Naive thymus-derived CD8-positive, alpha-beta T cell (primary cell): ENCODE measurements at places on chromosomes 13 and 19.
A peak's percentile ranks its signal among the peaks of the same experiment; 100 is the strongest.

DNA sequence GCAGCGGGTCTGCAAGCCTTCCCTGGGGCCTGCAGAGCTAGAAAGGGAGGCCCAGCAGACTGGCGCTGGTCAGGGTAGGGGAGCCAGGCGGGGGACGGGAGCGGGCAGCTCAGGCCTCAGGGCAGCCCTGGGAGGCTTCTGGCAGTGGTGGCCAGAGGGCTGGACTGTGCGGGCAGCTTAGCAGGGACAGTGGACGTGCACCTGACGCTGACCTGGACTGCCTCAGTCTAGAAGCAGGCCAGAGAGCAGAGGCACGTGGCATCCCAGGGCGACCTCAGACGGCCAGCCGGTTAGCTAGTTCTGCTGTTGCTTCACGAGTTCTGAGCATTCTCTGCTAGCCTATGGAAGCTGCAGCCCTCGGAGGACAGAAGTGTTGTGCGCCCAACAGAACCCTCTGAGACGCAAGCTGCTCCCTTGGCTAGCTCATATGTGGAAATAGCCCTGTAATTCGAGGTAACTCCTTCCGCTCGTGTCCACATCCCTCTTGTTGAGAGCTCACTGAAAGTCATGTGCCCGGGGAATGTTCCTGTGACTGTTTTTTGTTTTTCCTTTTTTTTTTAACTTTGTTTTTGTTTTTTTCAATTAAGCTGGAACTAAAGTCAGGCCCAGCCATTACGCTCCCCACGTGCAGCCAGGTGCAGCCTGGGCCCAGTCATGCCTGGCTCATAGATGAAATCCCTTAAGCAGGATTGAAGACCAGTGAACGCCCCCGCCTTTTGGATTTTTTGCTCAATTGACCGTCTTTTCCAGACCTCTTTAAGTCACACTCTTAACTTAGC is 1.9 kb upstream of the FAM174C start:
- H3K27me3 ChIP-seq = no peaks in the 10 kb centered on the region
- no peak for DNase-seq
- peaks cover 58% of the 10 kb centered on the region for H3K36me3 ChIP-seq
- peak overlapping the region; percentile 76 for H3K4me3 ChIP-seq

DNA sequence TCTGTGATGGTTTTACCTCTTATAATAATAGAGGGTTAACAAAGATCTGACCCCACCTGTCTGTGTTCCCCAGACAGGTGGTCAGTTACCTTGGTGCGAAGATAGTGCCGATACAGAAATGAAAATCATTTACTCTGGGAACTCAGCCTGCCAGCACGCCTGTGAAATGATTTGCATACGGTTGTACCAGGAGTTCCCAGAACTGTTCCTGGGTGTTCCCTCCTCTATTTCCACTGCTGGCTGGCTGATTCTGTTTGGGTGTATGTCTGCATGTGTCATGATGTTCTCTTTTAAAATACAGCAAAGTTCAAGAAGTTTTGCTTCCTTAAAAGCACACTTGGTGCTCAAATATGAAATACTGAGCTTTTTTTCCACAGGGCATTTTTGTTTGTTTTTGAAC is 527.1 kb downstream of the FGF9 start:
- peaks cover 6% of the 10 kb centered on the region for H3K4me1 ChIP-seq
- no peak overlapping the region for H3K4me3 ChIP-seq
- no peak for DNase-seq
- H3K36me3 ChIP-seq = no peaks in the 10 kb centered on the region
- no peaks in the 10 kb centered on the region for H3K27me3 ChIP-seq

GRCh38 chr13:113210833-113211232 is 1.4 kb downstream of the CUL4A start:
- H3K4me3 ChIP-seq = peak overlapping the region; percentile 70
- H3K27ac ChIP-seq = peak overlapping the region; percentile 52
- H3K36me3 ChIP-seq = peaks cover 12% of the 10 kb centered on the region
- H3K4me1 ChIP-seq = peaks cover 19% of the 10 kb centered on the region
- DNase-seq = no peak

DNA sequence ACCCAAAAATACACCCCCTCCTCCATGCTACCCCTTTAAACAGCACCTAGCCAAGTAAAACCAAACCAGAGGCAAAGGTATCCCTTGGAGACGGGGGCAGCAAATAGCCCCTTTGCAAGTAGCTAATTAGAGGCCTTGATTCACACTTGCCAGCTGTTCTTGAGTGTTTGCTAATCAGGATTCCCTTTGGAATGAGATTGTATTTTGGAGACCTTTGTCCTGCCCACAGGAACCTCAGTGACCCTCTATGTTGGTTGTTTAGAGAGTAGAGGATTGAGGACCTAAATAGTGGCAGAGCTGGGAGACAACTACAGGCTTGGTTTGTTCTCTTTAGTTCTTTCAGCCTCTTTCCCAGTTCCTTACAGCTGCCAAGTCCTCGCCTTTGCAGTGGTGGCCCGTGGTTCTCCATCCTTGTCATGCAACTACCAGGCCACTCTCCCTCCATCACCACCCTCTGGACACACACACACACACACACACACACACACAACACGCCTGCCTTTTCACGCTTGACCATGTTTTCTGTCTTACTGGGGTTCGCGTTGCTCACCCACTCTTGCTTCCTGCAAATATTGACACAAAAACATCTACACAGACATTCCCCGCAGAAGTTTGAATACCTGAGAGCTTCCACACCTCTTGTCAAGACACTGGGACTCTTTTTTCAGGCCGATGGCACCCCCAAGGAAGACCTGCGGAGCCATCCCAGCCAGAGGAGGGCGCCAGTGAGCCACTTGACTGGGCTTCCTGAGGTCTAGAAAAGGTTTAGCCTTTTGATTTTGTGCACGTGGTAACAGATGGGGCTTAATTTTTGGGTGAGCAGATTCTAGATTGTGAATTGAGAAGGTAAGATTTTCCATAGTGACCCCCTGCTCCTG is 80.0 kb upstream of the GPR183 start:
- peaks cover 71% of the 10 kb centered on the region for H3K4me1 ChIP-seq
- H3K27me3 ChIP-seq = no peaks in the 10 kb centered on the region
- DNase-seq = peak; percentile 87
- peak overlapping the region; percentile 100 for H3K27ac ChIP-seq

DNA sequence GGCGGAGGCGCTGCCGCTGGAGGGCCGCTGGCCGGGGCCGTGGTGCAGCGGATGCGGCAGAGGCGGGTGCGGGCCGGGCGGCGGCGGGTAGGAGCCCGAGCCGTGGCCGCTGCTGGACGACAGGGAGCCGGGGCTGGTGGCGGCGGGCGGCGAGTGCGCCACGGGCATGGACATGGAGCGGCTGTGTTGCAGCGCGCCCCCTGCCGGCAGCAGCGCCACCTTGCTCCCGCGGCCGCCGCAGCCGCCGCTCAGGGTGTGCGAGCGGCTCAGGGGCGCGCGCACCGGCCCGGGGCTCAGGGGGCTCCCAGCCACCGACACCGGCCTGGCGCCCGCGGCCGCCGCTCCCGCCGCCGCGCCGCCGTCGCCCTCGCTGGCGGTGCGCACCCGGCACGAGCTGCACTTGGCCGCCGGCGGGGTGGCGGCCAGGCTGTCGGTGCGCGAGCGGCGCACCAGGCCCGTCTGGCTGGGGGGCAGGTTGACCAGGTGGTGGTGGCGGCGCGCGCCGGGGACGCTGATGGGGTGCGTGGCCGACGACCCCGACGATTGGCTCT is 1.7 kb downstream of the IRS2 start:
- peak overlapping the region; percentile 59 for H3K27ac ChIP-seq
- H3K4me3 ChIP-seq = peak overlapping the region; percentile 69
- H3K27me3 ChIP-seq = no peaks in the 10 kb centered on the region
- DNase-seq = peak; percentile 79

DNA sequence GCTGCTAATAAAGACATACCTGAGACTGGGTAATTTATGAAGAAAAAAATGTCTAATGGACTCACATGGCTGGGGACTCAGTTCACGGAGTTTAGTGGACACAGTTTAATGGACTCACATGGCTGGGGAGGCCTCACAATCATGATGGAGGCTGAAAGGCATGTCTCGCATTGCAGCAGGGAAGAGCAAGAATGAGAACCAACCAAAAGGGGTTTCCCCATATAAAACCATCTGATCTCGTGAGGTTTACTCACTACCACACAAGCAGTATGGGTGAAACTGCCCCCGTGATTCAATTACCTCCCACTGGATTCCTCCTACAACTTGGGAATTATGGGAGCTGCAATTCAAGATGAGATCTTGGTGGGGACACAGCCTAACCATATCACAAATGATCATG is 1181.2 kb downstream of the PCDH9 start:
- no peaks in the 10 kb centered on the region for H3K27me3 ChIP-seq
- no peak overlapping the region for H3K27ac ChIP-seq
- H3K4me1 ChIP-seq = no peaks in the 10 kb centered on the region
- H3K36me3 ChIP-seq = no peaks in the 10 kb centered on the region

DNA sequence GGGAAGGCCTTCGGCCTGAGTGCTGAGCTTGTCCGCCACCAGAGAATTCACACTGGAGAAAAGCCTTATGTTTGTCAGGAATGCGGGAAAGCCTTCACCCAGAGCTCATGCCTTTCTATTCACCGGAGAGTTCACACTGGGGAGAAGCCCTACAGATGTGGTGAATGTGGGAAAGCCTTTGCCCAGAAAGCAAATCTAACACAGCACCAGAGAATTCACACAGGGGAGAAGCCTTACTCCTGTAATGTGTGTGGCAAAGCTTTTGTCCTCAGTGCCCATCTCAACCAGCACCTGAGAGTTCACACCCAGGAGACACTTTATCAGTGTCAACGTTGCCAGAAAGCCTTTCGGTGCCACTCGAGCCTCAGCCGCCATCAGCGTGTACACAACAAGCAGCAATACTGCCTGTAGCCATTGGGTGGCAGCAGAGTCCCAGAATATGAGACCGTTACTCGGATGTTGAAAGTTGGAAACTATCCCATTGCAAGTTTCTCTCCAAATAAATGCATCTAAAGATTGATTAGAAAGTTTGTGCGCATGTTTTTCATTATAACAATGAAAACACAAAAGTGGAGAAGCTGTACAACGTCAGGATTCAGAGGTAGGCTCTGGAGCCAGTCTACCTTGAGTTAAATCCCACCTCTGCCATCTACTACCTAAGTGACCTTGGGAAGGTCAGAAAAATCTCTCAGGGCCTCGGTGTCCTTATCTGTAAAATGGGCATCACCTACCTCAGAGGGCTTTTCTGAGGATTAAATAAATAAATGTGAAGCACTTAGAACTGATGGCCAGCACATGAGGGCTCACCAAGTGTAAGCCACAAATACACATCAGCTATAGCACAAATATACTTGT is 21.1 kb downstream of the ZNF473 start:
- H3K4me3 ChIP-seq = no peak overlapping the region
- peak; percentile 62 for DNase-seq
- no peak overlapping the region for H3K27ac ChIP-seq
- peaks cover 37% of the 10 kb centered on the region for H3K36me3 ChIP-seq
- H3K27me3 ChIP-seq = no peaks in the 10 kb centered on the region

DNA sequence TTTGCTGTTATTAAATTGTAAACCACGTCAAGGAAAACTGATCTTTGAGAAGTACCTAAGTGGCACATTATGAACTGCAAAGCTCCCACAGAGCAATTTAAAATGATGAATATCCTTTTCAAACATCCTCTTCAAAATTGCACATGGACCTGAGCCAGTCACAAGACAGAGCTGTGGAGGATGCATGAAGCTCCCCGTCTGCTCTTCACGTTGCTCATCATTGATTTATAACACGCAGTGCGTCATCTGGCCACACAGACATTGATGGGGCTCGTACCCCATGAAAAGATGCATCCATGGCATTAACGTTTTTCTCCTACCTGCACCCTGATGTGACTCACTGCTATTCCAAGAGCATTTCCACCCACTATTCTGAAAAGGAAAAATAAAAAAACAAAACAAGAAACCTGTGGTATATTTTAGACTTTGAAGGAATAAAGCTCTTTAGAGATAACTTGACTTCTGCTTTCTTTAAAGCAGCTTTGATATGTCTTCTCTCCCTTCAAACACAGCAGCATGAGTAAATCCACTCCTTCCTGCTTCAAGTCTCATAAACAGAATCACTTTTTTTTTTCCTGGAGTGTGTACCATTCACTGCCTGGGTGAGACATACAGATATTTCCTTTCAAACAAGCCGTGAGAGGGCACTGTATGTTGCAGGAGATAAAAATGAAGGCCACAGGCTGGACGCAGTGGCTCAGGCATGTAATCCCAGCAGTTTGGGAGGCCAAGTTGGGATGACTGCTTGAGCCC is 7.2 kb upstream of the SERTM1 start:
- H3K27ac ChIP-seq = no peak overlapping the region
- DNase-seq = no peak
- peaks cover 8% of the 10 kb centered on the region for H3K27me3 ChIP-seq
- no peaks in the 10 kb centered on the region for H3K4me1 ChIP-seq

DNA sequence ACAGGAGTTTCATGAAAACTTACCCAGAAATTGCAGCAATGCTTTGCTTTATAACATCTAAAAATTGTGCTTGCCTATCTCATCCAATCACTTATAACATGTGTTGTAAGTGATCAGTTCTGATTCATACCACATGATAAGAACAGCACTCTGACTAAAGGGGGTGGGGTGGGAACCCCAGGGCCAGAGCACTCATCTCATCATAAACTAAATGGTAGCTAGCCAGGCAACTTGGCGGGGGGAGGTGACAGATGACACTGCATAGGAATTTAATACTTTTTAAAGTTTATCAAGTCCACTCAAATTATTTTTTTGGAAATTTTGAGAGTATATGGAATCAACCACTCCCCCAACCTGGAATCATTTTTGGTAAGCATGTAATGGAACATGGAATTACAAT is 42.1 kb downstream of the FOXO1 start:
- H3K36me3 ChIP-seq = peaks cover 35% of the 10 kb centered on the region
- H3K27me3 ChIP-seq = no peaks in the 10 kb centered on the region
- peak overlapping the region; percentile 42 for H3K4me3 ChIP-seq
- peaks cover 80% of the 10 kb centered on the region for H3K4me1 ChIP-seq
- no peak for DNase-seq
- H3K27ac ChIP-seq = peak overlapping the region; percentile 27

DNA sequence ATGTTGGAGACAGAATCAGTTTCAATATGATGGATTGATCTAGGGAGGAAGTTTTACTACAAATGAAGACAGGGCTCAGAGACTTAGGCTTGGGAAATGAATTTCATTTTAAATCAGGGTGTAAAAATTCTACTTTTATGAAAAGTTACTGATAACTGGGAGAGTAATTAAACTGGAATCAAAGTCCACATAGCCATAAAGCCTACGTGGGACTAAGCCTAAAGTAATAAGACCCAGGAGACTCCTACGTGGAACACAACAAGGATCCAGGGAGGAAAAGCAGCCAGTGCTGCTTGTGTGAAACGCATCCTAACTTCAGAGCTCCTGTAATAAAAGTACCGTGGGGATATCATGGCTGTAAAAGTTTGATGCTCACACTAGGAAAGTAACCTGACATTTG is 152.0 kb upstream of the MYO16 start:
- H3K4me3 ChIP-seq = no peak overlapping the region
- H3K4me1 ChIP-seq = no peaks in the 10 kb centered on the region
- no peak for DNase-seq
- no peak overlapping the region for H3K27ac ChIP-seq
- no peaks in the 10 kb centered on the region for H3K36me3 ChIP-seq
- H3K27me3 ChIP-seq = peaks cover 9% of the 10 kb centered on the region

- no peaks in the 10 kb centered on the region for H3K4me1 ChIP-seq
- H3K27me3 ChIP-seq = peaks cover 9% of the 10 kb centered on the region
- no peak for DNase-seq
- no peak overlapping the region for H3K27ac ChIP-seq
These were observed 17.5 kb upstream of the HS6ST3 start for GRCh38 chr13:96072392-96072791.

GRCh38 chr13:84902243-84902642 is 897.0 kb downstream of the SLITRK6 start:
- no peak overlapping the region for H3K4me3 ChIP-seq
- no peaks in the 10 kb centered on the region for H3K27me3 ChIP-seq
- no peaks in the 10 kb centered on the region for H3K36me3 ChIP-seq
- DNase-seq = no peak
